ENCODE measurements at places on chromosomes 7 and 10.
A peak's percentile ranks its signal among the peaks of the same experiment; 100 is the strongest.

GRCh38 chr7:150685219-150686029 lies at the start of gene GIMAP2:
GIMAP2 (plus strand) TSS chr7:150685706; CDS start chr7:150687060, 1,354 bp downstream.
- no peaks in the 10 kb centered on the region for H3K27me3 ChIP-seq
- H3K4me3 ChIP-seq: no peak within 1 kb of the TSS
- no peak for DNase-seq
- no peak within 1 kb of the TSS for H3K27ac ChIP-seq
- no peaks in the 10 kb centered on the region for H3K4me1 ChIP-seq

GRCh38 chr7:141999058-141999623 lies 3.5 kb downstream of the MGAM start:
- H3K4me3 ChIP-seq: no peak overlapping the region
- no peak overlapping the region for H3K27ac ChIP-seq
- H3K27me3 ChIP-seq: no peaks in the 10 kb centered on the region
- DNase-seq: no peak
- no peaks in the 10 kb centered on the region for H3K4me1 ChIP-seq

- no peak overlapping the region for H3K27ac ChIP-seq
- H3K36me3 ChIP-seq: no peaks in the 10 kb centered on the region
- no peaks in the 10 kb centered on the region for H3K27me3 ChIP-seq
- H3K4me3 ChIP-seq: no peak overlapping the region
- DNase-seq: no peak
These were observed 258.9 kb upstream of the PPP2R2D start for GRCh38 chr10:131641898-131642297.

- H3K27ac ChIP-seq: no peak overlapping the region
These were observed 1.3 kb downstream of the IMMP2L start for GRCh38 chr7:111560773-111561653.

GRCh38 chr7:41306486-41306885 lies 396.4 kb downstream of the INHBA start:
- H3K27ac ChIP-seq: no peak overlapping the region
- no peaks in the 10 kb centered on the region for H3K36me3 ChIP-seq
- no peaks in the 10 kb centered on the region for H3K27me3 ChIP-seq
- no peak for DNase-seq
- no peaks in the 10 kb centered on the region for H3K4me1 ChIP-seq
- H3K4me3 ChIP-seq: no peak overlapping the region

DNA sequence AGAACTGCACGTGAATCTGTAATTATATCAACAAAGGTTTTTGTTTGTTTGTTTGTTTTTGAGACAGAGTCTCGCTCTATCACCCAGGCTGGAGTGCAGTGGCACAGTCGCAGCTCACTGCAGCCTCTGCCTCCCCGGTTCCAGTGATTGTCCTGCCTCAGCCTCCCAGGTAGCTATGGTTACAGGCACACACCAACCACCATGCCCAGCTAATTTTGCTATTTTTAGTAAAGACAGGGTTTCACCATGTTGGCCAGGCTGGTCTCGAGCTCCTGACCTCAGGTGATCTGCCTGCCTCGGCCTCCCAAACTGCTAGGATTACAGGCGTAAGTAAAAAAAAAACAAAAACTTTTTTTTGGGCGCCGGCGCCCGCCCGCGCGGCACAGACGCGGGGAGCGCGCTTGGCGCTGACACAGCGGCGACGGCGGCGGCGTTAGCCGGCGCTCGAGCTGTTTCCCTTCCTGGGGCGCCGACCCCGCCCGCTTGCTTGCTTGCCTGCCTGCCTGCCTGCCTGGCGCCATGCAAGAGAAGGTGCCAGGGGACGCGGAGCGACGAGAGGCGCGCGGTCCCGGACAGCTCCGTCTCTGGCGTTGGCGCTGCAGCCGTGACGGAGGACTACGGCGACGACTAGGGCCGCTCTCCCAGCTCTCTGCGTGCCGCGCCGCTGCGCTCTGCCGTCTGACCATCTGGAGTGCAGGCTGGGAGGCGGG lies 171.4 kb upstream of the NUPR2 start:
- H3K36me3 ChIP-seq: no peaks in the 10 kb centered on the region
- H3K27ac ChIP-seq: no peak overlapping the region
- DNase-seq: no peak
- H3K27me3 ChIP-seq: no peaks in the 10 kb centered on the region

DNA sequence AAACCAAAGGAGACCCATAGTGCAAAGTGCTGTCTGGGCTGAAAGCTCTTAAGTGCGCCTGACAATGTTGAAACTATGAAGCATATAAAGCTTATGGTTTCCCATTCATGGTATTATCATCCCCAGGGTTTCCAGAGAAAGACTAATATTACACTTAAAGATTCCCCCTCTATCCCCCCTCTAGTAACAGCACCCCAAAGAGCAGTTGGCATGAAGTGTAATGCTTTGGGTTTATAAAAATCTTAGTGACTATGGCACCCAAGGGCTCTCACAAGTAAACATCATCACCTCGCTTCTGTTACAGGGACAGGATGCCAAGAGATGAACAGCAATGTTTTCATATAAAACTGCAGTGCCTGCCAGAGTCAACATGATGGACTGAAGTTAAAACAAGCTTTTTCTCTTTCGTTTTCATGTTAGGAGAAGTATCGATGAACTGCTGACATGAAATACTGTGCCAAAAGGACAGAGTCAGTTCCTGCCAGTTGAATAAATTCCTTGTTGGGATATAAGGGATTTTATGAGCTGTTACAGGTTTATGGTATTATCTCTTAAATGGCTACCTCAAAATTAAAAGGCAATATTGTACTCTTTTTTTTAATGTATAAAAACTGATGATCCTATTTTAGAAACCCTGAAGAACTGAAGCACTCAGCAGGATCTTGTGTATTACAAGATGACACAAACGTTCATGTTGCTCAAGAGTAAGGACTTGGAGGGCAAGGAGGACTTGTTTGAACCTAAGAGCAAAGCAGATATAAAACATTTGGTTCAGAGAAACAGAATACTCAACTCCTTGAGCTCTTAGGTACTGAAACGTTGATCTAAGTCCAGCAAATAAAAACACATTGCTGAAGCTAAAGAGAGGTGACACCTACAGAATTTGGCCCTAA lies 203.7 kb upstream of the IMMP2L start:
- no peaks in the 10 kb centered on the region for H3K4me1 ChIP-seq
- H3K27me3 ChIP-seq: no peaks in the 10 kb centered on the region
- no peak for DNase-seq
- H3K4me3 ChIP-seq: no peak overlapping the region

- no peaks in the 10 kb centered on the region for H3K27me3 ChIP-seq
- no peak for DNase-seq
- no peak overlapping the region for H3K4me3 ChIP-seq
- H3K4me1 ChIP-seq: no peaks in the 10 kb centered on the region
- H3K36me3 ChIP-seq: no peaks in the 10 kb centered on the region
These were observed 18.4 kb upstream of the CCDC71L start for GRCh38 chr7:106679153-106679931.

DNA sequence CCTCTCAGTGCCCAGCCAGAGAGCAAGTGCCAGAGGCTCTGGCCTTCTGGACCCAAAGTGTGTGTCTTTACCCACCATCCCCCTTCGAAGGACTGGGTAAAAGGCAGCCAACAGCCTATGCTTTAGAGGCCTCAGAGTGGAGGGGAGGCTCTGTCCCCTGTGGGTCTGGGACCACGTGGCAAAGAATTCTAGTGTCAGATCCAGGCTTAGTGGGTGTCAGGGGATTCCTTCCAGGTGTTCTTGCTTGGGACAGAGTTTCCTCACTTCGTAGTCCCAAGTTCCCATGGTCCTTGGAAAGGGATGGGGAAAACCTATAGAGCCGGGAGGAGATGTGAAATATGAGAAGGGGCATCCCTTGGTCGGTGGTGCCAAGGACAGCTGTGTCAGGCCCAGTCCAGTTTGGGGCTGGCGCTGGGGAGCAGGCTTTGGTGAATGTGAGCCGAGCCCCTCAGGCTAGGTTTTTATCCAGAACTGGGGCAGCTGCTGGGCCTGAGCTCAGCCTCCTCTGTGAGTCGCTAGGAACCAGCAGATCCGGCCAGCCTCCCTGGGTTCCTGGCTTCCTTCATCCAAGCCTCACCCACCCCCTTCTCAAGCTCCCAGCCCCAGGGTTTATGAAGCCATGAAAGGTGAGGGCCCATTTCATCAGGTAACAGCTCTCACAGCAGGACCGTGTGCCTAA lies 71.2 kb downstream of the C10orf105 start:
- no peak for DNase-seq
- no peak overlapping the region for H3K27ac ChIP-seq
- no peaks in the 10 kb centered on the region for H3K27me3 ChIP-seq
- H3K36me3 ChIP-seq: no peaks in the 10 kb centered on the region

DNA sequence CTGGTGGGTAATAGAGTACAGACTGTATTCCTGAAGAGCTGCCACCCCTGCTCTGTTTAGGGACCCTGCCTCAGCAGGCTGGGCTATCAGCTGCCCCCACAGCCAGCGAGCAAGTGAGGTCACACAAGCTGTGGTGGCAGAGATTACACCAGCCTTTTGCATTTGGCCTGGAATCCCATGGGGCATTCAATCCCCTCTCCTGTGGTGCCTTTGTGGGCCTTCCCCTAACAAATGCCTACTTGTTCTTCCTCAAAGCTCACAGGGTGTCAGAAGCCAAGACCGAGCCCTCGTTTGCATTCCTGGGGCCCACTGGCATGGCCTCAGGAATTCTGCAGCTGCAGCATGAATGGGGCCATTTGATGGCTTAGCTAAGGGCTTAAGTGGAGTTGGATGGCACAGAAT lies 212.7 kb upstream of the PHYHIPL start:
- no peaks in the 10 kb centered on the region for H3K36me3 ChIP-seq
- no peaks in the 10 kb centered on the region for H3K27me3 ChIP-seq
- no peak overlapping the region for H3K4me3 ChIP-seq
- peak overlapping the region; percentile 80 for H3K27ac ChIP-seq
- peaks cover 4% of the 10 kb centered on the region for H3K4me1 ChIP-seq

DNA sequence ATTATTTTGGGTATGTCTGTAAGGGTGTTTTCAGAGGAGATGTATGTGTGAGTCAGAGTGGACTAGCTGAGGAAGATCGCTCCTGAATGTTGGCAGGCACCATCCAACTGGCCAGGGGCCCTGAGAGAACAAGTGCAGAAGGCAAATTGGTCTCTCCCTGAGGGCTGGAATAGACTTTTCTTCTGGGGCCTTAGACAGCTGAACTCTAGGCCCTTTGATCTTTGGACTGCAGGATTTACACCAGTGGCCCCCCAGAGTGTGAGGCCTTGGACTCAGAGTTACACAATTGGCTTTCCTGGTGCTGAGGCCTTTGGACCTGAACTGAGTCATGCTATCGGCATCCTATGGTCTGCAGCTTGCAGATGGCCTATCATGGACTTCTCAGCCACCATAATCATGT lies 217.2 kb downstream of the REEP3 start:
- no peaks in the 10 kb centered on the region for H3K36me3 ChIP-seq
- no peak overlapping the region for H3K4me3 ChIP-seq

DNA sequence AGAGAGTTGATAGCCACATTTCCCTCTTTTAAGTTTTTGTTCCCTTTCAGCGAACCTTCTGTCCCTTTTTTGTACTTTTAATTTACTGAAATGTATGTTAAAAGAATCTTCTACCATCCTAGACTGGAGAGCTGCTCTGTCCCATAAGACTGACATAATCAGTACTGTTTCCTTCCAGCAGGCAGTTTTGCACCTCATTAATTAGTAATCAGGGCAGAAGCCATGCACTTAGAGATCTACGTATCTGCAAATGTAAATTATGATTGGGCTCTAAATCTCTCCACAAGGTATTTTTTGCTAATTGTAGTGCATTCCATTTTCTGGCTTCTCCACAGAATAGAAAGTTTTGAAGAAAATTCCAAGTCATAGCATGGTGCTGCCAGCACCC lies 232.1 kb downstream of the CELF2 start:
- no peaks in the 10 kb centered on the region for H3K36me3 ChIP-seq
- no peak overlapping the region for H3K4me3 ChIP-seq
- no peak overlapping the region for H3K27ac ChIP-seq
- peaks cover 9% of the 10 kb centered on the region for H3K4me1 ChIP-seq
- no peak for DNase-seq

DNA sequence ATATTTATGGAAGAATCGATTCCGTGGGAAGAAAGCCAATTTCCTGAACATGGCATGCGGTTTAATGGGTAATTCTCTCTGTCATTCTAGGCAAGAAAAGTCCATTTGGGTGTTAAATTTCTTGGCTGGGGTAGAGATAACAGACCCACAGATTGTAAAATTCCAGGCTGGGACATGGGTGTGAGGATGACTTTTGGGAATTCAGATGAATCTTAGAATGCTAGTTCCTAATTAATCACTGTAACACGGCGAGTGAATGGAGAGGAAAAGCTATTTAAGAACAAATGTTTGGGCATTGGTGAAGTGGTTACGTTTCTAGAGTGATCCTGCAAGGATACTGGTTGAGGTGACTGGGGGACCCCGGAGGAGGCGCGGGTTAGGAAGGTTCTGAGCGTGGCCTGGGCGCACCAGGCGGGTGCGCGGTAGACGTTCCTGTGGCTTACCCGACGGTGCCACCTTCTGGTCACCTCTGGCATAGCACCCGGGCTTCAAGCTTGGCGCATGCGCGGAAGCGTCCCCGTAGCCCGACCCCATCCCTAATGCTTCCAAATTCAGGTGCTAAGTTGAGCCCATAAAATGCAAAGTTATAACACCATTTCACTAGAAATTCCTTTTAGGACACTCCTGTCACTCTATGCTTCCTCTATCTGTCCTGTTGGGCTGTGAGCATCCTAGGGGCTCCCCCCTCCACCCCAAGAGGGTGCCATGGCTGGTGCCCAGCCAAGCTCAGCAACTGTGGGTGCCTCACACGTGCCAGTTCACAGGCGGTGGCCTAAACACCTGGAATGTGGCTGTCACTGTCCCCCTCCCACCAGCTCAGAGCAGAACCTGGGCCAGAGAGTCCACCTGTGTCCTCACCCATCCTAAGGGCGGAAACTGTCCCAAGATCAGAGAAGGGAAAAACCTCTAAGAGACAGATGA lies 104.4 kb downstream of the PTPRE start:
- no peaks in the 10 kb centered on the region for H3K36me3 ChIP-seq
- peak overlapping the region; percentile 7 for H3K4me3 ChIP-seq
- peaks cover 3% of the 10 kb centered on the region for H3K27me3 ChIP-seq
- H3K4me1 ChIP-seq: no peaks in the 10 kb centered on the region

- H3K36me3 ChIP-seq: no peaks in the 10 kb centered on the region
- no peak overlapping the region for H3K27ac ChIP-seq
- H3K4me3 ChIP-seq: no peak overlapping the region
- no peak for DNase-seq
- peaks cover 2% of the 10 kb centered on the region for H3K4me1 ChIP-seq
These were observed 17.4 kb downstream of the SLC13A4 start for GRCh38 chr7:135710417-135711138.

- no peak overlapping the region for H3K4me3 ChIP-seq
- no peaks in the 10 kb centered on the region for H3K27me3 ChIP-seq
- no peak for DNase-seq
These were observed 85.5 kb downstream of the PTPRE start for GRCh38 chr10:127992376-127992775.

DNA sequence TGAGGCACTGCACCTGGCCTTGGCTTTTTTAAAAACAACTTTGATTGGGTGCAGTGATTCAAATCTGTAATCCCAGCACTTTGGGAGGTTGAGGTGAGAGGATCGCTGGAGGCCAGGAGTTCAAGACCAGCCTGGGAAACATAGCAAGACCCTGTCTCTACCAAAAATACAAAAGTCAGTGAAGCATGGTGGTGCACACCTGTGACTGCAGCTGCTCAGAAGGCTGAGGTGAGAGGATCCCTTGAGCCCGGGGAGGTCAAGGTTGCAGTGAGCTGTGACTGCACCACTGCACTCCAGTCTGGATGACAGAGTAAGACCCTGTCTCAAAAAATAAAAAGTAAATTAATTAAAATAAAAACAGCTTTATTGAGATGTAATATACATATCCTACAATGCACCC lies 84.9 kb downstream of the NPTX2 start:
- H3K27ac ChIP-seq: no peak overlapping the region
- peaks cover 6% of the 10 kb centered on the region for H3K27me3 ChIP-seq
- no peak overlapping the region for H3K4me3 ChIP-seq
- H3K4me1 ChIP-seq: no peaks in the 10 kb centered on the region
- no peaks in the 10 kb centered on the region for H3K36me3 ChIP-seq

GRCh38 chr7:158472596-158472995 lies 115.0 kb downstream of the PTPRN2 start:
- H3K27me3 ChIP-seq: no peaks in the 10 kb centered on the region
- H3K4me1 ChIP-seq: peaks cover 9% of the 10 kb centered on the region
- no peak overlapping the region for H3K27ac ChIP-seq
- H3K36me3 ChIP-seq: no peaks in the 10 kb centered on the region

Data from neuronal stem cell (in vitro differentiated cells).